HFF-Myc (cell line): ENCODE measurements at places on chromosomes 16 and 17.

GRCh38 chr17:17497065-17497844 lies 1.1 kb upstream of the RASD1 start:
- no peak for DNase-seq

DNA sequence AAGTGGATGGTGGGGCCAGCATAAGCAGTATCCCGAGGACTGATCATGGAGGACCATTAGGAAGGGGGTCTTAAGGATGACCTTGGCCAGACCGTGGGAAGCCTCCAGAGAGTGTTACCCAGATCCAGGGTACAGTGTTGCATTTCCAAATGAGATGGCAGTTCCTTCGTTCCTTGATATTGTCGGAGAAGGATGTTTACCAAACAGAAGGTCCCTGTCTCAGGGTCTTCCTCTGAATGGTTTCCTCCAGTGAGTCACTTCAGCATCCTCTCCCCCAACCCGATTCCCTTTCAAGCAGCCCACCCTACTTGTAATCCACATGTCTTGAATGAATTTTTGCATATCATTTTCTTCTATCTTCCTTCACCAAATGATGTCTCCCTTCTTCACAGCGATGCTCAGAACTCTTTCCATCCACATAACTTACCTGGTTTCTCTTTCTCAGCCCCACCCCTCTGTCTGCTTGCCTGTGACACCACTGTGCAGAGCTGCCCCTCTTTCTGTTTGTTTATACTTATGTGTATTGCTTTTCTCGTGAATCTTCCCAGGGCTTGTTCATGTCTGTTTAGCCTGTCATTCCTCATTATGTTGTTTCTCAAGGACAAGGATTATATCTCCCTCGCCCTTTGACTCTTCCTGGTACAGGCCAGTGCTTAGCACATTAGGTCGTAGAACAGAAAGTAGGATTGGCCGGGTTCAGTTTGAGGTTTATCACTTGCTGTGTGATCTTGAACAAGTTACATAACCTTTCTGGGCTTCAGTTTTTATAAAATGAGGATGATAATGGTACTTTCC lies 5.7 kb downstream of the GOSR2 start:
- DNase-seq = no peak

DNA sequence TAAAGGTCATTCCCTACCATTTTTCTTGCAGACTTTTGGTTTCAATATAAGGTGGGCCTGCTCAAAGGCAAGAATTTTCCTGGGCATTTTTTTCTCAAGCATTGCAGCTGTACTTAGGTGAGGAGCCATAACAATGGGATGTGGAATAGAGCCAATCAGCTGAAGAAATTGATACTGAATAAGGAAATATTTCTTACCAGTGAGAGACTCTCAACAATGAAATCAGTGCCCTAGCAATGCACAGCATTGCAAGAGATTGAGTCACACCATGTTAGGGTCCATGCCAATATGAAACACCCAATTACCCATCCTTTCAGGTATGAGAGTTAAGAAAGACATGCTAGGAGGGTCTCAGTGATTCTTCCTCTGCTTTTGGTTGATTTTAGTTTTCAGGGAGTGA lies 237.6 kb downstream of the SOX9 start:
- no peak for DNase-seq

DNA sequence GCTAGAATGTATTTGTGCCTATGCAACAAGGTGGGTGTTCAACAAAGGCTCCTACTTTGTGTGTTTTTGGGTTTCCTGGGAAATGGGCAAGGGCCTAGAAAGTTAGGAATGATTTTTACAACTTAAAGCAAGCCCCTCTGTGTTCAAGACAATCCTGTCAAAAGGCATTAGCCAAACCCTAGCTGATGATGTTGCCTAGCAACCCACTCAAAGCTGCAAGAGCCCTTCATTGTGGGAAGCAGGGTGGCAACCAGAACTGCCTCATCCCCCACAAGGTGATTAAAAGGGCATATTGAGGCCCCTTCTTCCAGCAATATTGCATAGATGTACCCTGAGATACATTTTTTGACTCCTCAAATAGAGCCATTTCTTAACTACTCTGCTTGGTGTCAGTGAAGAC lies 16.0 kb upstream of the RASL10B start:
- DNase-seq = no peak

GRCh38 chr17:45584092-45585036 lies 93.8 kb upstream of the PLEKHM1 start:
- DNase-seq = no peak

DNA sequence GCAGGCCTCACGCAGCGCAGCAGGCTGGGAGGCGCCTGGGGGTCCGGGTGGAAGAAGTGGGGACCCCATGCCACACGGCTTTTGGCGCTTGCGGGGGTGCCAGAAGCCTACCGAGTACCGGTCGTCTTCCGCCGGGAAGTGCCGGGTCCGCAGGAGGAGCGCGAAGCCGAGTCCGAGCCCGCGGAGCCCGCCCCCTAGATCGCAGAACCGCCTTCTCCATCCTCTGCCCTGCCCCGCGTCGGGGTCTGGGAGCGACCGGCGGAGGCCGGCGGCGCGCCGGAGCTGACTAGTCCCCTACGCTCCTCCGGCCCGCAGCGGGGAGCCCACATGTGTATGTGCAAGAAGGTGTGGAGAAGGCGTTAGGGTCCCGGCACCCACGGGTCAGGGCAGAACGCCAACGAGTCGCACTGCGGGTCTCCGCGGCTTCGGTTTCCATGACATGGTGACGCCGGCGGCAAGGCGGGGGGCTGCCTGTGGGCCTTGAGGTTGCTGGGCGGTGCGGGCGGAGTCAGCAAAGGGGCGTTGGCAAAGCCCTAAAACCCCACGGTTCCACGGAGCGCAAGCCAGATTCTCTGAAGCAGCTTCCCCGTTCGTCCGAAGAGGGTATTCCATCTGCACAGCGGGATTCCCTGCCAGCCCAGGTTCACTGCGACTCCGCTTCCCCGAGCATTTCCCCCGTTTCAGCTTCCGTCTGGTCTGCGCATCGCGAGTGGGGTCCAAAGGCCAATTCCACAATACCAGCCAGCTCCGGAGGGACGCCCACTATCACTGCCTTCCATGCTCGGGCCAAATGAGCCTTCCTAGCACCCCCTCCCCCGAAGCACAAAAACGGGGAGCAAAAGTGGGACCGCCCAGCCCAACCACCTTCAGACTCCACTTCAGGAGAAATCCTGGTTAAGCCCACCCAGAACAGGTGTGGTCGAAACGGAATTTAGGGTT lies 2.3 kb upstream of the LHX1 start:
- DNase-seq = no peak

DNA sequence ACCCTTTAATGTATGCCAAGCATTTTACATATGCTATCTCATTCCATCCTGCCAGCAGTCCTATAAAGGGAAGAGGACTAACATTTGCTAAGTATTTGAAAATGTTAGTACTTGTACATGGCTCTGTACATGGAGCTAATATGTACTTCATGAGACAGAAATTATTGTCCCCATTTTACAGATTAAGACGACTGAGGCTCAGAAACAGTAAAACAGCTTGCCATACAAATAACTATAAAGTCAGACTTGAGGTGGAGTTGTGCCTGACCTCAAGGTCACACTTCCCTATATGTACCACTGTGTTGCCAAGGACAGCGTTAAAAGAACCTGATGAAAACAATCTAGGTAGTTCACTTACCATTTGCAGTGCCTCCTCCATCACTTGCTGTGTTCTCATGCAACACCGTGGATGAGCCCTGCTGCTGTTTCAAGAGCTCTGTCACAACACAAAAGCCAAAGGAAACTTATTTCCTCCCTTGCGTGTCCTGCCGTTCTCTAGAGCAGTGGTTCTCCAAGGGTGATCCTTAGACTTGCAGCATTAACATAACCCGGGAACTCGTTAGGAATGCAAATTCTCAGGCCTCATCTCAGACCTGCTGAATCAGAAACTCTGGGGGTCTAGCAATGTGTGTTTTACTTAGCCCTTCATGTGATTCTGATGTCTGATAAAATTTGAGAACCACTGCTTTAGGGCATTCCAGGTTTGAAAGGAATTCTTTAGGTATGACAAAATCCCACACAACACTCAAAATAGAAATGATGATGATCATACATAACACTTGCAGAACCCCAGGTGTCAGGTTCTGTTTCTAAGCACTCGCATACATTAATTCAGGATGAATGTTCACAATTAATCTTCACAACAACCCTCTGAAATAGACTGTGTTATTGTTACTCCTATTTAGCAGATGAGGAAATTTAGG lies 51.2 kb upstream of the MTMR4 start:
- no peak for DNase-seq

- no peak for DNase-seq
Measured at GRCh38 chr16:5523829-5524228, 426.2 kb upstream of the EEF2KMT start.

DNA sequence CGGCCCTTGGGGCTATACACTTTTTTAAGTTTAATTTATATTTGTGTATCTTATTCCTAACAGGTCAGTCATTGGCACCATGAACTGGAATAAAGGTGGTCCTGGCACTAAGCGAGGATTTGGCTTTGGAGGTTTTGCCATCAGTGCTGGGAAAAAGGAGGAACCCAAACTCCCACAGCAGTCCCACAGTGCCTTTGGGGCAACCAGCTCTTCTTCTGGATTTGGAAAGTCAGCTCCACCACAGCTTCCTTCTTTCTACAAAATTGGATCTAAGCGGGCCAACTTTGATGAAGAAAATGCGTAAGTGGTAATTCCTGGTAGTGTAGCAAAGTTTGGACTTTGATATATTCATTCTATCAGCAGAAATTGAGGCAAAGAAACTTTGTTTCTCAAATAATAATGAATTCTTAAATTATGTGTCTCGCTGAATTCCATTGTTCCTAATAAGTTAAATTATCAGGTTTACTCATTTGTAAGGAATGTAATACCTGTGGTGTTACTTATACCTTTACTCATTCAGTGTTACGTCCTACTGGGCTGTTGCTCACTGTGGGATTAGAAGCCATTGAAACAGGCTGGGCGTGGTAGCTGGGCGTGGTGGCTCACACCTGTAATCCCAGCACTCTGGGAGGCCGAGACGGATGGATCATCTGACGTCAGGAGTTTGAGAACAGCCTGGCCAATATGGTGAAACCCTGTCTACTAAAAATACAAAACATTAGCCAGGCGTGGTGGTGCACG lies 13.2 kb downstream of the DDX42 start:
- DNase-seq = no peak

- DNase-seq = no peak
Measured at GRCh38 chr16:87653234-87653633, 50.9 kb downstream of the JPH3 start.

GRCh38 chr16:27764869-27765675 lies 215.1 kb downstream of the KATNIP start:
- no peak for DNase-seq

- no peak for DNase-seq
Measured at GRCh38 chr17:152860-153420, 15.6 kb downstream of the SCGB1C2 start.

- DNase-seq = no peak
Measured at GRCh38 chr17:75447951-75448856, 8.2 kb upstream of the TMEM94 start.

GRCh38 chr17:4856937-4857314 lies 23.8 kb downstream of the MINK1 start:
- DNase-seq = no peak

DNA sequence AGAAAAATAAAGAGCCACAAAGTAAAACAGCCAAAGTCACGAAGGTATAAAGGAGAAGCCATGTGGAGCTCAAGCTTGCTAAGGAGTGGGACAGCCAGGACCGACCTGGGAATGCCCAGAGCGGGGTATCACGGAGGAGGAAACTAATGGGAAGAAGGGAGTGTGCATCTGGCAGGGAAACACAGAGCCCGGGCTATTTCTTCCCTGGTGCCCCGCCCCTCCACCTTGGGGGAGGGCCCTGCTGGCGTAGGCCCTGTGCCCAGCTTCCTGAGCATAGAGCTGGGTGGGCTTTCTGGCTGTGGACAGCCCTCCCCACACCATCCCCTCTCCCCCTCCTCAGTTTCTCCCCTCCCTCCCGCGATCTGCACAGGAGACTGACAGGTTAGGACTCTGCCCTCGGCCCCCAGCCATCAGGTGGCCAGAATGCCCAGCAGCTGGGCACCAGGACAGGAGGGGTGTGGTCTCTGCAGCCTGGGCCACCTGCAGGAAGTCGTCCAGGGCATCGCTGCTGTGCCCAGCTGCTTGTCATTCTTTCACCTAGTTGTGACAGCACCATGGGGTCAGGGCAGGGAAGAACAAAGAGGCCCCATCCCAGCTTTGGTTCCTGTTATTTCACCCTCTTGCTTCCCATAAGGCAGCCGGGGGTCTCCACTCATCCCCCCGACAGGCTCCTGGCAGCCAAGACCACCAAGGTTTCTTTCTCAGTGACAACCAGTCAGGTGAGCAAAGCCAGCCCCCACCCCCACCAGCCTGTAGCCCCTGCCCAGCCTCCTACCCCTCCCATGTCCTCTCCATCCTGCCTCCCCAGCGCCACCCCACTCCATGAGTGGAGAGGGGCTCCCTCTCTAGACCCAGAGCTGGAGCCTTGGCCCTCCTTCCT lies 7.1 kb upstream of the DCAF7 start:
- no peak for DNase-seq

DNA sequence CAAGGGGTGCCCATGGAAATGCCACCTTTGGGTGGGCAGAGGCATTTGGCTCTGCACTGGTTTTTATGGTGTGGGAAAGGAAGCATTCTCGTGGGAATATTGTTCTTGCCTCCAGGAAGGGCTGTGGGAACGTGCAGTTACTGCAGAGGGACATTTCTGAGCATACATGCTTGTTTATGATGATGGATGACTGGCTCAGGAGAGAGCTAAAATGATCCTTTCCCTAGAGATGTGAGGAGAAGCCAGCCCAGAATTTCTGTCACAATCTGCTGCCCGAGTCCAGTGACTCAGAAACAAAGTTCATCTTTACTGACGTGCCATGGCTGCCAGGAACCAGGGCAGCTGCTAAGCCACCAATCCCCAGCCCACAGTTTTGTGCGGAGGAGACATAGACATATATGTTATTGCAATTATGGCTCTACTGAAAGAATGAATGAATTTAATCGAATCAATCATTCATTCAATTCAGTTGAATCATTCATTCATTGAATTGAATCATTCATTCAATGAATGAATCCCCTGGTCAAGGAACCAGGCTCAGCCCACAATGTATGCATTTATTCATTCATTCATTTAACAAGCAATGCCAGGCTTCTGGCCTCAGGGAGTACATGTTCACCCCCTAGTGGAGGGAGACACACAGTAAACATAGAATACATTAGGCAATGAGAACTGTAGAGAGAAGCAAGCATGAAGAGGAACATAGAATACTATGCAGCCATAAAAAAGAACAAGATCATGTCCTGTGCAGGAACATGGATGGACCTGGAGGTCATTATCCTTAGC lies 414.4 kb upstream of the HSBP1 start:
- no peak for DNase-seq

GRCh38 chr17:385178-385835 lies 32.7 kb upstream of the RPH3AL start:
- DNase-seq = no peak

DNA sequence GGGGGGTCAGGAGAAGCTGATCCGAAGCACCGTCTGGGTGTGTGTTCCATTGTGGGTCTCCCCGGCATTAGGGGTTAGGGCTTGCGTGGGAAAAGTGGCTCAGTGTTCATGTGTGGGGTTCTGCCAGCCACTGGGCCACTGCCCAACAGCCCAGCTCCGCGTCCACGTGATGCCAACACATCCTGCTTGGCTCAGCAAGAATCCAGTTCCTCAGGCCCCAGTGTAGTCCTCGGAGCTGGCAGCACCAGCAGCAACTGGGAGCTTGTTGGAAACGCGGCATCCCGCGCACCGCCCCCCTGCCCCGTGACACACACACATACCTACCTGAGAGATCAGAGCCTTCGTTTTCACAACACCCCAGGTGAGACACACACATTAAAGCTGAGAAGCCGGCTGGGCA lies 18.9 kb downstream of the LGALS9 start:
- no peak for DNase-seq

GRCh38 chr16:86248310-86248905 lies 261.9 kb upstream of the FOXF1 start:
- no peak for DNase-seq

GRCh38 chr17:75712446-75712845 lies 8.8 kb upstream of the ITGB4 start:
- no peak for DNase-seq
